Naive thymus-derived CD4-positive, alpha-beta T cell (primary cell): ENCODE measurements at places on chromosomes 2 and 18.

- no peaks in the 10 kb centered on the region for H3K4me1 ChIP-seq
- H3K27ac ChIP-seq = no peak overlapping the region
- no peak for DNase-seq
- no peaks in the 10 kb centered on the region for H3K36me3 ChIP-seq
- H3K4me3 ChIP-seq = no peak overlapping the region
- H3K27me3 ChIP-seq = no peaks in the 10 kb centered on the region
Measured at GRCh38 chr2:28268386-28268785, 124.3 kb upstream of the FOSL2 start.

GRCh38 chr2:97931118-97931857 lies 64.5 kb downstream of the TMEM131 start:
- no peaks in the 10 kb centered on the region for H3K36me3 ChIP-seq
- no peaks in the 10 kb centered on the region for H3K4me1 ChIP-seq
- H3K27ac ChIP-seq = no peak overlapping the region
- DNase-seq = no peak
- H3K4me3 ChIP-seq = no peak overlapping the region

DNA sequence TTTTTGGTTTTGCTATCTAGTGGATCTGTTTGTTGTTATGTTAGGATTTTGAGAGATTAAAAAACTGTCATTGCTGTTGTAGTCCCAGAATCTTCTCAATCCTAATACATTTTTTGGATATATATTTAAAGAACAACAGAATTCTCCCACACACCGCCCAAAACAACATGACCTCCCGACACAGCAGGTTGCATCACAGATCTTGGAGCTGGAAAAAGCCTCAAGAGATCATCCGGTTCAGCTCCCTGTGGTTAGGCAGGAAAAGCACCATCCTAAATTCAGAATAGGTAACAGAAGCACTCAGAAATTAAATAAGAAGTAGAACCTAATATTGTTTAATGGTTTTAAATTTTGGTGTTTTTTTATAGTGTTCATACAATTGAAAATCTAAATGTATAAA lies 251.4 kb upstream of the STON1 start:
- no peaks in the 10 kb centered on the region for H3K36me3 ChIP-seq
- H3K27me3 ChIP-seq = no peaks in the 10 kb centered on the region
- DNase-seq = no peak
- H3K4me1 ChIP-seq = no peaks in the 10 kb centered on the region
- no peak overlapping the region for H3K4me3 ChIP-seq

GRCh38 chr18:76450452-76451395 lies 44.3 kb downstream of the ZNF516 start:
- no peaks in the 10 kb centered on the region for H3K27me3 ChIP-seq
- H3K4me3 ChIP-seq = peak overlapping the region; percentile 56
- peak overlapping the region; percentile 45 for H3K27ac ChIP-seq
- H3K36me3 ChIP-seq = no peaks in the 10 kb centered on the region
